ENCODE measurements at places on chromosomes 4 and X.

- DNase-seq, result no peak
These were observed 220.4 kb downstream of the MAML3 start for GRCh38 chr4:139933541-139933940.

- no peak for DNase-seq
These were observed 66.9 kb upstream of the INPP4B start for GRCh38 chr4:142913034-142913433.

DNA sequence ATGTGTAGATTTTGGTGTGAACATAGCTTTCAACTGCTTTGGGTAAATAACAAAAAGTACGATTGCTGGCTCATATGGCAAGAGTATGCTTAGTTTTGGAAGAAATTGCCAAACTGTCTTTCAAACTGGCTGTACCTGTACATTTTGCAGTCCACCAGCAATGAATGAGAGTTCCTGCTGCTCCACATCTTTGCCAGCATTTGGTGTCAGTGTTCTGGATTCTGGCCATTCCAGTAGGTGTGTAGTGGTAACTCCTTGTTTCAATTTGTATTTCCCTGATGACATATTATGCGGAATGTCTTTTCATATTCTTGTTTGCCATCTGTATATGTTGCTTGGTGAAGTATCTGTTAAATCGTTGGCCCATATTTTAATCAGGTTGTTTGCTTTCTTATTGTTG, 20.6 kb upstream of the ALB start:
- no peak for DNase-seq

DNA sequence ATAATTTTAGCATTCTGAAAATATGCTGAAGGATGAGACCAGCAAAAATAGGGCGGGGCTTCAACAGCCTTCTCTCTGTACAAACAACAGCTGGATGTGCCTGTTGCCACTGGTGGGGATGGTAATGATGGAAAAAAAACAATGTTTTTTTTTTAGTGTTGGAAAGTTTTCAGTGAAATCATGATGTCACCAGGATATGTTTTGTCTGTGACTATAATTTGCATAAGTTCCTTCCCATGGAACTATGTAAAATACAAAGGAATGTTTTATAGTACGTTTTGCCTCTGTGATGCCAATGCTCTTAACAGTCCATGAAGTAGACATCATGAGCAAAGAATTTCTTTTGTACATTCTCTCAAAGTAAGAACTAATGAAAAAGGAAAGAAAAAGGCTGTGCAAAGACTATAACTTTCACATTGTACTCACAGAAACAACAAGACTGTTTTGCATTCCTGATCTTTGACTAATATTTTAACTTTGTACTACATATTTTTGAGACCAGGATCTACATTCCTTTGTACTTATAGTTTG, 589.7 kb downstream of the SPRY1 start:
- no peak for DNase-seq

DNA sequence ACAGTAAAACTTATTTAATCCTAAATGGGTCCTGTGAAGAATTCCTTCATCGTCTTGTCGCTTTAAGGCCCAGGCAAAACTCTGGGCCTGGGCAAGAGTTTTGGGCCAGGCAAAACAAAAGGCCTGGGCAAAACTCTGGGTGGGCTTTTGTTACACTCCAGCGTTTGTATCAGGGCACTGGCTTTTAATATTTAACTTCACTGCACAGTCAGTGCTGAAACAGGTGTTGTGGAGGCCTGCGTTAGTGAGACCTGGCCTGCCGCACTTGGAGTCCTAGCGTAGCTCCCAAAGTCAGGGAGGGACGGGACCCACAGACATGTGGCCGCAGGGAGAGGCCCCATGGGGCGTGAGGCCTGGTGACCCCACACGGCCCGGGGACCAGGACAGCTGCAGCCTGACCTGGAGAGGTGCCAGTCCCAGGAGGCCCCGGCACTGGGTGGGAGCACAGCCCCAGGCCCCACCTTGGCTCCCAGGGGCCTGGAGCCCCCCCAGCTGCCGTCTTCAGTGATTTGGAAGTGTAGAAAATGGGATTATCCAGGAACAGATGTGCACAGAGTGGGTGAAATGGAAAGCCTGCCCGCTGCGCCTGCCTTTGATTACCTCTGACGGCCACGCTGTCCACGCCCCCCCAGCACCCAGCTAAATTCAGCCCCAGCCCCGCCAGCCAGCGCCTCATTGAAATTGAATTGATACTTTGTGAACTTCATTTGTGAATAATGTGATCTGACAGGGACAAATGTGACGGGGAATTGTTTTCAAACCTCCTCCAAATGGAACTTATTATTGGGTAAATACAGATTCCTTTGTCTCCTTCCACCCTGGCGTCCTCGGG, 132.9 kb upstream of the NKX1-1 start:
- no peak for DNase-seq

GRCh38 chr4:53476232-53477037, 99.0 kb downstream of the FIP1L1 start:
- DNase-seq, result no peak

GRCh38 chr4:52836678-52837077, 25.4 kb upstream of the RASL11B start:
- DNase-seq, result no peak

DNA sequence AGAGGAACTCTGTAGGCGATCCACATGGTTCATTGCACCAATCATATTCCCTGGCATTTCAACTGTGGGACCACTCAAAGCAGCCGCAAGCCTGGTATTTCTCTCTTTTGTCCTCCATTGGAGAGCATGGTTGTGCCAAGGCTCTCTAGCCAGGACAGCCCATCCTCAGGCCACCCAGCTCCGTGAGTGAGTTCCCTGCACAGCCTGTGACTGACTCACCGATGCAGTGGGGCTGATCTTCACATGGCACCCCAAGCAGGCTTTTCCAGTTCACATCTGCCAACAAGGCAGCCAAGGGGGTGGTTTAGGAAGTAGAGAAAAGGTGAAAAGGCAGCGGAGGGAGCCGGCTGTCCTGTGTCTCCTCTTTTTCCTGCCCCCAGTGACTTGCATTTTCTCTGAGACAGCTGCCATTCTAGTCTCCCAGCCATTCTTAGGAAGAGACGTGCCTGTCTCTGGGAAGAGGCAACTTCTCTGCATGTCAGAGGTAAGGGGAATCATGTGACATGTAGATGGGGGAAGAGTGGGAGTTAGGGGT, 69.2 kb downstream of the MID1IP1 start:
- peak; percentile 48 for DNase-seq

DNA sequence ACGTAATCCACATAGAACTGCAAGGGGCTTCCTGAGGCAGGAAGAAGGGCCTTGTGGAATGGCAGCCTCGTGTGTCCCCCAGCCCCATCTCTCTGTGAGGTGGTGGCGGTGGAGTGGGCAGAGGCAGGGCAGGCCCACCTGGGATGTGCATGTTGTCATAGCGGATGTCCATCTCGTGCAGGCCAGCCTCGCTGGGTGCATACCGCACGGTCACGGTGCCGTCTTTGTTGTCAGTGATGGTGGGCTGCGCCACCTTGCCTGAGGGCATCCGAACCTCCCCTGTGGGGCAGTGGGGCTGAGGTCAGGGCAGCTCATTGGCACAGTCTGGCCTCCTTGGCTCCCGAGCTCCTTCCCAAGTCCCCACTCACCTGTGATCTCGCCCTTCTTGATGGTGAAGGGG, 20.4 kb downstream of the FLNA start:
- no peak for DNase-seq

DNA sequence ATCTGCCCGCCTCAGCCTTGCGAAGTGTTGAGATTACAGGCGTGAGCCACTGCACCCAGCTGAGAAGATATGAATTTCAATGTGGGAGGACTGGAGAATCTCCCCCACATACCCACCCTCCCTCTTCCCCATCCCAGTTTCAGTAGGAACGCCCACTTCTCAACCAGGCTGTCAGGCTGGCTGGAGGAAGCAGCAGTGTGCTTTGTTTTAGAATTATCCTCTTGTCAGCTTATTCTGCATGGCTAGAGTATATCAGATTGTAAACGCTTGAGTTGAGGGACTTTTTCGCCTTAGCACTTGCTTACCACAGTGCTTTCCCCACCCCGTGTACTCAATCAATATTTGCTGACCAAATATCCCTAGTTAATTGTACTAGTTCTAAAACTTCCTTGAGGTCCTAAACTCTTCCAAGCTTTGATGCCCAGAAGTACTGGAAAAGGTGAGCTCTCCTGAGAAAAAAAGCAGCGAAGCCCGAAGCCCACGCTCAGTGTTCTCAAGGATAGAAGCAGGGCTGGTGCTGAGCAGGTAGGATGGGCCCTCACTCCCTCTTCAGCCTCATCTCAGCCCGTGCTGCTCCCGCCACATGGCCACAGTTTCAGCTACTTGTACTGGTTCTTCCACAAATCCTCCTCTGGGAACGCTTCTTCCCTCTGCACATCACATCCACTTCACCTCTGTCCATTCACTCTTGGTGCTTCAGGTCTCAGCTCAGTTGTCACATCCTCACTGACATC, 7.3 kb upstream of the ARHGAP10 start:
- no peak for DNase-seq

GRCh38 chrX:21993265-21993664, 38.9 kb upstream of the PHEX start:
- peak; percentile 5 for DNase-seq

DNA sequence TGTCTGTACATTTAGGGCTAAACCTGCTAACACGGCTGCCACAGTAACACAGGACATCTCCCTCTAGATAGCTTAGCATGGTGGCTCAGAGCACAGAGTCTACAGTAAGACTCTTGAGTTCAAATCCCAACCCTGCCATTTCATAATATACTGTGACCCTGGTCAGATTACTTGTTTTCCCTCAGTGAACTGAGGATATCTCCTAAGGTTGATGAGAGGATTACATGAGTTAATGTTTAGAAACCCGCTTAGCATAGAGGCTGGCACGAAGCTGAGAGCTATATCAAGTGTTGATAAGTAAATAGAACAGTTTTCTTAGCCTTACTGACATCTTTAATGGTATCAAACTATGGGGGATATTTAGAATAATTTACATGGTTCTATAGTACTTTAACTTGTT, 37.2 kb downstream of the CASP3 start:
- no peak for DNase-seq

- DNase-seq, result no peak
These were observed 72.6 kb upstream of the TRIM2 start for GRCh38 chr4:153131596-153131995.

DNA sequence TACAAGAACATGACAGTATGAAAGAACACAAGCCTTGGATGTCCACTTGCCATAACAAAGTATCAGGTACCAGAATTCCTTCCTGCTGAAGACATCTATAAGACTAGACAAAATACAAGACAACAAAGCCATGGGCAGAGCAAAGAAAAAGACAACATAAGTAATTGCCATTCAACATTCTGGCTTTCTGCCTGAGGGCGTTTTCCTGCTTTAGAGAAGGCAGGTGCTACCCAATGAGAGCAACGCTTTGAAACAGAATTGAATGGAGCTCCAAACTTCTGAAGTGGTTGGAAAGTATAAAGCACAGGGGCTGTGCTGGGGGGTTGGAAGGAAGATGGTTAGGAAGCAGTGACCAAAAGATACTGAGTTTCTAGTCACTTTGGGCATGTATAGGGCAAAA, 30.1 kb downstream of the PDE5A start:
- no peak for DNase-seq

DNA sequence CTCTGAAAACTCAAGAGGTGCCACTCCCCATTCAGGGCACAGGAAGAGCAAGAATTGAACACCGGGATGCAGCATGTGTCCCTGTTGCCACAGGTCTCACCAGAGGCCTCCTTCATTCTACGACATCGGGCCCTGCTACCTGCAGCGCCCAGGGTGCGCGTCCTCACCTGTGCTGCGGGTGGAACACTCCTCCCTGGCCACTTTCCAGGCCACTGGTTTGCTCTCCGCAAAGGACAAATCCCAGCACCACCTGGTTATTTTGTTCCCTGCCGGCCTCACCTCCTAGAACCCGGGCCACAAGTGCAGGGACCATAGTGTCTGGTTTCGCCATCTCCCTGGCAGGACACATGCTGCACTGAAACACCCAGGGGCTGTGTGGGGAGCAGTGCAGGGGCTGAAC, 14.3 kb upstream of the FAM3A start:
- DNase-seq, result no peak

GRCh38 chr4:131251321-131251720, 1897.8 kb upstream of the PCDH10 start:
- DNase-seq, result no peak

- DNase-seq, result no peak
These were observed 1.0 kb upstream of the RNF150 start for GRCh38 chr4:141133999-141134995.

DNA sequence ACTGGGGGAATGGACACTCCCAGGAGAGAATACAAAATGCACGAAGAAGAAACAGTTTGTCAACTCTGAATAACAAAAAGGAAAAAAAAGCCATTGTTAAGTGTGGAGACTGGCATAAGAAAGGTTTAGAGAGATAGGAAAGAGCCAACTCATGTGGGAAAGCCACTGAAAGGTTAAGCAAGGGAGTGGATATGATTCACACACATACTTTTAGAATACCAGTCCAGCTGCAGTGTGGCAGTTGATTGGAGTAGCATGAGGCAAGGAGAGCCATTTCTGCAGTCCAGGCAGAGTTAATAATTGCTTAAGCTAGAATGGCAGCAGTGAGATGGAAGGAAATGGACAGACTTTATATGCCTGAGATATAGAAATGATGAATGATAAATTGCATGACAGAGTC, 36.9 kb upstream of the ADAD1 start:
- no peak for DNase-seq

- DNase-seq, result no peak
These were observed 247.0 kb upstream of the NDST4 start for GRCh38 chr4:115360431-115360830.

DNA sequence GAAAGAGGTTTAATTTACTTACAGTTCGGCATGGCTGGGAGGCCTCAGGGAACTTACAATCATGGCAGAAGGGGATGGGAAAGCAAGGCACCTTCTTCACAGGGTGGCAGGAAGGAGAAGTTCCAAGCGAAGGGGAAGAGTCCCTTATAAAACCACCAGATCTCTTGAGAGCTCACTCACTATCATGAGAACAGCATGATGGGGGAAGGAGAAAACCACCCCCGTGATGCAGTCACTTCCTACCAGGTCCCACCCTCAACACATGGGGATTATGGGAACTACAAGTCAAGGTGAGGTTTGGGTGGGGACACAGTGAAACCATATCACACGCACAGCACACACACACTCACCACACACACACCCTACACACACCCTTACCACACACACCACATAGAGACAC, 104.3 kb downstream of the DCTD start:
- DNase-seq, result no peak

- DNase-seq, result no peak
These were observed 32.0 kb downstream of the GAK start for GRCh38 chr4:900073-900472.

DNA sequence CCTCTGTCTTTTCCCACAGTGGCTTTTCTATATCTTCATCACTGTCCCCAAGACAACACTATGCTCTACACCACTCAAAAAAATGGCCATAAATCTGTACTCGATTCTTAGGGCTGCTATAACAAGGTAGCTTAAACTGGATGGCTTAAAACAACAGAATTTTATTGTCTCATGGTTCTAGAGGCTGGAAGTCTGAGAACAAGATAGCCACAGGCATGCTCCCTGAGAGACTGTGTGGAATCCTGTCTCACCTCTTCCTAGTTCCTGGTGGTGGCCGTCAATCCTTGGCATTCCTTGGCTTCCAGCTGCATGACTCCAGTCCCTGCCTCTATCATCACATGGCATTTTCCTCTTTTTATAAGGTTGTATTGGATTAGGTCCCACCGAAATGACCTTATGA, 70.7 kb upstream of the DCLK2 start:
- DNase-seq, result no peak

GRCh38 chr4:38160487-38161207, 200.4 kb downstream of the PTTG2 start:
- peak; percentile 32 for DNase-seq

Data from bone marrow (tissue), 2 donors.